ENCODE measurements at places on chromosomes 12 and 14.

GRCh38 chr14:102451064-102451352 is 58.6 kb downstream of the ANKRD9 start:
- no peak for DNase-seq

GRCh38 chr14:103118018-103118662 is 5.1 kb upstream of the TNFAIP2 start:
- peak; percentile 96 for DNase-seq

GRCh38 chr12:108572166-108572790 is 9.9 kb downstream of the ISCU start:
- DNase-seq = peak; percentile 53

- DNase-seq = no peak
Observed at GRCh38 chr12:101920906-101921305, 43.5 kb downstream of the DRAM1 start.

- no peak for DNase-seq
Observed at GRCh38 chr12:90969346-90969745, 14.4 kb upstream of the CCER1 start.

DNA sequence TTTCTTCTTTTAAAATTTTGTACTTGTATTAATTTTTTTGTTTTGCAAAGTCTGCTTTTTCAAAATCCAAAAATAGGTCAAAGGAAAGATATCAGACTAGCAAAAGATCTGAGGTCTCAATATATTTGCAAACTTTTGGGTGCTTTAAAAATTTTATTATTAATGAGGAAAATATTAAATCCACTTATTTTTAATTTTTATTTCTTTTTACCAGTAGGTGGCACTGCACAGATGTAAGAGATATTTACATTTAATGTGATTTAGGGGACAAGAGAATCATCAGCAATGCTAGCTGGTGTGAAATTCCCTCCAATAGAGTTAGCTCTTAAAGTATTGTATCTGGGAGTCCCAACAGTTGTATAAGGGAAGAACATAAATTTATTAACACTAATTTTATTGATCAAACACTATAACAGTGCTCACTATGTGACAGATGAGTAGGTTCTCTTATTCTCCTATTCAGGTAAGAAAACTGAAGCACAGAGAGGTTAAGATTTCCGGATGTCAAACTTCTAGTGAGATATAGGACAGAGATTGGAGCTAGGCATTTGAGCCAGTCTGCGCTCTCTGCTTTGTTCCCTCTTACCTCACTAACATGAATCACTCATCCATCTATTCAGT is 30.5 kb downstream of the ALX1 start:
- DNase-seq = no peak

- no peak for DNase-seq
Observed at GRCh38 chr12:82527165-82527780, 159.4 kb upstream of the TMTC2 start.

DNA sequence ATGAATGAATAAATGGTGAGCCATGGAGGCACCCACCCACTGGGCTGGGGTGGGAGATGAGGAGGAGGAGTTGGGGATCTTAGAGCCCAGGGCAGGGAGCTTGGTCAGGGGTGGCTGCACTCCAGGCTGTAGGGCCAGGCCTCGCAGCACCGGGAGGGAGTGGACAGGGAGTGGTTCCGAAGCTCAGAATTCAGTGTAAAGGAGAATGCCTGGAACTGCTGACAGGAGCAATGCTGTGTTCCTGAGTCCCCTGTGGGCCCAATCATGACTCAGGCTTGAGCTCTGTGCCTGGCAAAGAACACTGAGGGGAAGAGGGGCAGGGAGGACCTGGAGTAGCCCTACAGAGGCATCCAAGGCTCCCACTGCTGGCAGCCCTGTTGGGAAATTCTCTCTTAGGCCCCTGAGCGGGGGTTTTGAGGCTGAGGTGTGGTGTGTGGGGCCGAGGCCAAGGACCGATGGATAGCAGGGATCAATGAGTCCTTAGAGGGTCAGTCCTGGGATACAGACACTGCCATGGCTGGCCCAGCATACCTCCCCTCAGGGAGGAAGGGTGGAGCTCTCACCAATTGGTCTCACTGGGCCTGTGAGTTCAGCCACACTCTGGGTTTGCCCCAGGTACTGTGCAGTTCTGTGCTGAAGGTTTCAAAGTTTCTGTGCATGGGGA is 9.5 kb upstream of the RABGGTA start:
- DNase-seq = no peak

- no peak for DNase-seq
Observed at GRCh38 chr12:59429766-59430165, 166.1 kb upstream of the SLC16A7 start.

DNA sequence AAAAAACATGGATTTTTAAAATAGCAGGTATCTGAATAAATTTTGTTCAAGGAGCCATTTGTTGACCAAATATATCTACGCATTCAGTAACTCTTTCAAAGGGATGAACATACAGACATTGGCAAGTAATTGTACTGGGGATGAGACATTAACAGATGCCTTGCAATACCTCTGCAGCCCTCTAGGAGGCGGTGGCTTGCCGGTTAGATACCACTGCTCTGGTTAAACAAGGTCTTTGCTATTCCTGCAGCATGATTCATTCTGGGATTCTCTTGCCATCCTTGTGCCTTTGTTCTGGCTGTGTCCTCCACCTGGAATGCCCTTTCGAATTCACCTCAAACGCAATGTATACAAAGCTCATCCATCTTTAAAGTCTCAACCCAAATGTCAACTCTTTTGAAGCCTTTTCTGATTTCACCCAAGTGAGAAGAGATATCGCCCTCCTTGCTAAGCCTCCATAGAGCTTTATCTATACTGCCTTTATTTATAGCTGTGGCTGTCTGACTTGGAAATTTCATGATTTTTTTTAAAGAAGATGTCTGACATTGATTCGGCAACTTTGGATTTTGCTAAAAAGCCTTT is 131.0 kb upstream of the SRRM4 start:
- no peak for DNase-seq

DNA sequence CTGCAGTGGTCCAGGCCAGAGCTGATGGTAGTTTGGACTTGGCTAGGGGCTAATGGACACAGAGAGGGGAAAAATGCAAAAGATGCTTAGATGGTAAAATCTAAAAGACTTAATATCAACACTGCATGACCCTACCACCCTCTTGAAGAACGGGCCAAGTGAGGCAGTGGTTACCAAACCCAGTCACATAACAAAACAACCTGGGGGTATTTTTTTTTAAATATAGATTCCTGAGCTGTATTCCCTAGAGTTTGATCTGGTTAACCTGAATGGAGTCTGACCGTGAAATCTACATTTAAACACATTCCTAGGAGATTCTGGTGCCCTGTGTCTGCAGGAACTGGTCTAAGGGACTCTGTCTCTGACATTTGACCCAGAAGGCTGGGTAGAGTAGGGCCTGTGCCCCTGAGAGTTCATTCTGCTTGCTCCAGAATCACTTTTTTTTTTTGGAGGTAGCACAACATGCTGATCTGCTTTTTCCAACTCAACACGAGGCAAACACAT is 15.7 kb downstream of the ABHD4 start:
- DNase-seq = no peak

GRCh38 chr12:131208425-131208824 is 254.7 kb downstream of the ADGRD1 start:
- peak; percentile 27 for DNase-seq

DNA sequence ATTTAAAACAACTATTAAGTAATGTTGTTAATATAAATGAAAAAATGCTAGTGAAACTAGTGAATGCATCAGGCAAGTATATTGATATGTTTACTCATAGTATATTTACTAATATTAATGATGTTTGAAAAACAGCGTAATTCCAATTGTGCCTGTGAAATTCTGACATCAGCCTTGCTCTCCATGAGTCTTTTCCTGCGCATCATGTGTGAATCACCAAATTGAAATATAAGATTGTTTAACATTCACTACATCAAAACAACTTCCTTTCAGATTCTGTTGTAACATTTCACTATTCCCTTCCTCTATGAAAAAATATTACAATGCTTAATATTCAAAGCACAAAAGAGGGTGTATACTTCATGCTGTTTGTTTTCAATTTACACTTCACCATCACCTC is 1995.9 kb upstream of the SEL1L start:
- DNase-seq = no peak

DNA sequence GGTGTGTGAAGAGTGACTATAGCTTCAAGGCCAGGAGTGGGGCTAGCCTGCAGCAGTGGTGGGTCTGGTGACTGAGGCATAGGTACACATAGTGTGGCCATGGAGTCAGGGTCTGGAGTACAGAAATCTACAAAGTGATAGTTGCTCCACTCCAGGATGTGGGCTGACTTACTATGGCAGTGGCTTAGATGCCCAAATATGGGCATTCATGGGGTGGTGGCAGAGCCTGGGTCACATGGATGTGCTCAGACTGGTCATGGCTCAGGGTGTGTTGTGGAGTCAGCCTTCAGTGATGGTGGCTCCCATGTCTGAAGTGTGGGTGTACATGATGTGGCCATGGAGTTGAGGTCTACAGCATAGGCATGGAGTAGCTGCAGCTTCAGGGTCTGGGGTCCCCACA is 27.3 kb downstream of the CLEC6A start:
- DNase-seq = no peak

- no peak for DNase-seq
Observed at GRCh38 chr14:68418174-68419118, 374.4 kb downstream of the ZFP36L1 start.

DNA sequence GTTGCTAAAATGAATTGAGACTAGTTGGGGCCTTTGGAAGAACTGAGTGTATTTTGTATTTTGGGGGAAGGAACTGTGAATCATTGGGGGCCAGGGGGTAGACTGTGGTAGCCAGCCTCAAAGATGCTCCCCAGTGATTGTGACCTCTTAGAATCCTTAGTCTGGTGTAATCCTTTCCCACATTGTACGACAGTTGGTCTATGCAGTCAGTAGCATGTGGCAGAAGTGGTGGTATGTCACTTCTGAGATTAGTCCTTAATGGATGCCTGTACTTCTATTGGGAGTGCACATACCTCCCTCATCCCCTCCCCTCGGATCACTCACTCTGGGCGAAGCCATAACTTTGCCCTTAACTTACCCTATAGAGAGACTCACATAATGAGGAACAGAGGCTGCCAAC is 48.0 kb downstream of the USP15 start:
- DNase-seq = no peak

- DNase-seq = no peak
Observed at GRCh38 chr12:117695956-117696355, 272.8 kb downstream of the KSR2 start.

DNA sequence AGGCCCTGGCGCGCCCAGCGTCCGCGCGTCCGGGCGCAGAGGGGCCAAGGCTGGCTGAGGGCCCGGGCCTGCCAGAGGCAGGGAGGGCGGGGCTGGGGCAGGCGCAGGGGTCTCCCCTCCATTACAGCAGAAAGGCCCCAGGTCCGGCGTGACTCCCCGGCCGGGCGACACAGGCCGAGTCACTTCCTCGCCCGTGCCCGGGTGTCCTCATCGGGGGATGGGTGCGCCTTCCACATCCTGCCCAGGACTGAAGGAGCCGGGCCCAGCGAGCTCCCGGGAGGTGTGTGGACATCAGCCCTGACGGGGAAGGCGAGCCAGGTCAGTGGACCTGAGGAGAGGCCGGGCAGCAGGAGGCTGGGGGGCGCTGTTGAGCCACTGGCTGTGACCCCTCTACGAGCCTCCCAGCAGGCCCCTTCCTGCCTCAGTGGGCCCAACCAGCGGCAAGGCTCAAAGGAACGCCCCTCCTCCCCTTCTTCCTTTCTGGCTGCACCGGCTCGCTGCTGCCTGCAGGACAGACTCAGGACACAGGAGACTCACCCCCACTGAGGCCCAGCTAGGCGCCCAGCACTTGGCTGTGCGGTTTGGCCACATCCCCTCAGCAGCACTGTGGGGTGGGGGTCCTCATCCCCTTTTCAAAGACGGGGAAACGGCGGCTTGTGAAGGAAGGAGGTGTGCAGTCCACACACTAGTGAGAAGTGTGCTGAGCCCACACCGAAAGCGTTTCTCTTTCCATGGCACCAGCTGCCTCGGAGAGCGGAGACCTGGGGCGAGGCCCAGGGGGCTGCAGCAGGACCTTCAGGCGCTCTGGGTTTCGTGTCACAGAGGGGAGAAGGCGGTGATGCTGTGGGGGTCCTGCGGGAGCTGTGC is 606 bp downstream of the TNFAIP2 start:
- DNase-seq = peak; percentile 86

DNA sequence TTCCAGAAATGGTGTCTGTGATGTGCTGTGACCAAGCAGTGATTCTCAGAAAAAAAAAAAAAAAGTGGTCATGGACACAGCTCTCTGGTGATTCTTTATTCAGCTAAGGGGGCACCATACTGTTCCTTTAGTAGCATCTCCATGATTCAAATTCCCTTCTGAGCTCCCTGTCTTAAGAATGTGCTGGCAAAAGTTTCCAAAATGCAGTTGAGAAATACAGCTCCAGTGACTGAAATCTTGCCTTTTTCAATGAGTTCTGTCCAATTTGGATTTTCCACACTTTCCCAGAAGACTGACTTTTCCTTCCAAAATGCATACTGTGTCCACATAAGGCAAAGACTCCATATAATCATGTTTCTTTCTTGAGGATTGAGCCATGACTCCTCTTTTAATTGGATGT is 24.3 kb upstream of the CPM start:
- no peak for DNase-seq

DNA sequence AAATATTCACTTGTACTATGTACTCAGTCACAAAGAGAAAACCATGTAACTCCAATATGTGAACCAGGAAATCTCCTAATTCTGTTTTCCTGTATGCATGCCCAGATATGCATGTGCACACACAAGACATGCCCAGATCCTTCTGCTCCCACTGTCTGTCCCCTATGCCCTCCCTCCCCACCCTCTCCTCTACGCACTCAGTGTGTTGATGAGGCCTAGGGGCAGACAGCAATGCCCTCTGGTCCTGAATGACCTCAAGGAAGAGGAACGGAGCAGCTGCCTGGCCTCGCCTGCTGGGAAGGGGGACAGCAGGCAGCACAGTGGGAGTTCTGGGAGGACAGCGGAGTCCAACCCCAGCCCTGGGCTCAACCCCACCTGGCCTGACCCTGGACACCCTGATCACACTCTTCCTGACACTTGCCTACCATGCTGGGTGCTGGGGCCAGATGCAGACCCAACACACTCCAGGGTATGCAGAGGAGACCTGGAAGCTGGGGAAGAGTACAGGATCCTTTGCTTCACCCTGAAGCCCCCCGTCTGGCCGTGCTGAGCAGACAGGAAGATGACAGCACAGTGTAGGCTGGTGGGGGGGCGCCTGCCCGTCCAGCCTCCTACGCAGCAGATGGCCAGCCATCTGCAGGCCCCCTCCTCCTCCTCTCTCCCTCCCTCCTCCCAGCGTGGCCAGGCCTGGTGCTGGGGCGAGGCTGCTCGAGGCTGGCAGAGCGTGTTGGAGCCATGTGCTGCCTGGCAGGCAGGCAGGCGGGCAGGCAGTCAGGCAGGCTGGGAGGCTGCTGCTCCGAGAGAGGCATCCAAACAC is 106.6 kb upstream of the NCOR2 start:
- no peak for DNase-seq
